ENCODE measurements at places on chromosomes 2 and 18.

DNA sequence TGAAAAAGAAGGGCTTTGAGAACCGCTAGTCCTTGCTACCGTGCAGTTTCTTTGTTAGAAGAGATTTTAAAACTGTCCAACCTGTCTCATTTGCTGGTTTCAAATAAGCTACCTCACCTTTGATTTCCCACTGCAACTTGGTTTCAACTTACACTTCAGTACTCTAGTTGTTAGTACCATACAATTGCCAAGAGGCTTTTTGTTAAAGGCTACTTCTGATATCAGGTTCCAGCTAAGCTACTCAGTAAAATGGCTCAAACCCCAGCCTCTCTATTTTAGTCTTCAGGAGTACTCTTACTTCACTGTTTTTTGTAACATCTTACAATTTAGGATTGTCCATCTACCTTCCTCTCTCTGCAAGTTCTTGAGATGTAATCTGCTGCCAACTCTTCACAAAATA lies 91.6 kb downstream of the INO80D start:
- DNase-seq: no peak

DNA sequence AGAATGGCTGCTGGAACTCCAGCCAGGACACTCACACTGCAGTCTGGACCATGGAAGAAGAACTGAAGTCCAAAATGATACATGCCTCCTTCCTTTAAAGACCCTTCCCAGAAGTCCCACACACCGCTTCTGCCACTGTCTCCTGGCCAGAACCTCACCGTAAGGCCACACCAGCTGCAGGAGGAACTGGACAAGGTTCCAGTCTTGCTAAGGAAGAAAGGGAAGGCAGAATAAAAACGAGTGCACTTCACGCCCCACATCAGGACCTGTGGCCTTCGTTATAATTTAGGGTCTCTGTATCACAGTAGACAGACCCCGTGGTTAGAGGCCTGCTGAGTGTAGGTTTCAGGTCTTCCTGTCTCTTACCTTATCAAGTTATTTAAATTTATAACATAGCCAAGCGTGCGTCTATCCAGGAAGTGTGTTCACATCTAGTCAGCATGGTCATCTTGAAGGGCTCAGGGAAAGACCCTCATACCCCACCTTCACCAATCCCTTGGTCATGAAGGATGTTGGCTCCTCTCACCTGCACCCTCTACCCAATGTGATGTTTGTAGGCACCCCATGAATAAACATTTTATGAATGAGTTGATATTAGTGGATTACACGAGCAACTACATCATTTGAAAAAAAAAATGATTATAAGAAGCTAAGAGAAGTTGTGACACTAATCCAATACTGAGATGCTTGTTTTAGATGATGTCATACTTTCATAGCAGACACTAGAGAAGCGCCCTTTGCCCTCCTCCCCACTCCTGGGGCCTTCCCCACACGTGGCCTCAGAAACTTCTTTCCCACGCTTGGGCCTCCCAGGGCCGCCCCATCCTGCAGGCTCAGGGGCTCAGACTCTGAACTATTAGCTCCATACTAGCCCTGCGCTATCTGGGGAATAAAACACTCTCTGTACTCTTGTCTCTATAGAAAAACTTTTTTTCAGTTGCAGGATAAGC lies 157.6 kb downstream of the FAM210A start:
- DNase-seq: no peak

DNA sequence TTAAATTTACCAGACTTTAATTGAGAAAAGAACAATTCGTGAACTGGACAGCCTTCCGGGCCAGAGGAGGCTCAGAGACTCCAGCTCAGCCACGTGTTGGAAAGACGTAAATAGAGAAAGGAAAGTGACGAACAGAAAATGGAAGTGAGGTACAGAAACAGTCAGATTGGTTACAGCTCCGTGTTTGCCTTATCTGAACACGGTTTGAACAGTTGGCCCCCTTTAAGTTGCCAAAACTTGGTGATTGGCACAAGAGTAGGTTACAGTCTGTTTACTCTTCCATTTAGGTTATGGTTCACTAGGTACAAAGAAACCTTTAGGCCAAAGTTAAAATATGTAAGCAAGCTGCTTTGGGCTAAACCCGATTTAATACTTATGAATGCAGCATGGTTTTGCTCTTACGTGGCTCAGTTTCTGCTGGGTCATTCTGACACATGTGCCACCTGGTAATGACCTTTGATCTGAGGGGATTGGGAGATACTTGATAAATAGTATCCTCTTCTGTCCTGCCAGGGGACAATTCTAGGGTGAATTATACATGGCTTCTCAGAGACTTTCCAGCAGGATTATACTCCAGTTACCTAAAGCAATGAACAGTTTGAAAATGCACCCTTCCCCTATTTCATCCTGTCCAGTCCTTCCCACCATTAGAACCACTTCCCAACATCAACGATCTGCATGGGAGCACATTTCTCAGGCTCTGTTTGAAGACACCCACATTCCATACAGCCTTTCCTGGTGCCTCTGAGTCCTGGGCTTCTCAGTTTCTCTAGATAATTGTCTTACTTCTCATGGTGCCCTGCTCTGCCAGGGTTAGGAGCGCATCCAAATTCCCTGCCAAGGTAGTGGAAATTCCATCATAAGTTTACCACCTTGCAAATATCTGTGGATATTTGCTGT lies 65.1 kb upstream of the TGIF1 start:
- DNase-seq: no peak

GRCh38 chr2:105615305-105615704 lies 129.4 kb upstream of the NCK2 start:
- no peak for DNase-seq

GRCh38 chr2:96824079-96824870 lies 8.2 kb downstream of the CNNM3 start:
- peak; percentile 64 for DNase-seq

DNA sequence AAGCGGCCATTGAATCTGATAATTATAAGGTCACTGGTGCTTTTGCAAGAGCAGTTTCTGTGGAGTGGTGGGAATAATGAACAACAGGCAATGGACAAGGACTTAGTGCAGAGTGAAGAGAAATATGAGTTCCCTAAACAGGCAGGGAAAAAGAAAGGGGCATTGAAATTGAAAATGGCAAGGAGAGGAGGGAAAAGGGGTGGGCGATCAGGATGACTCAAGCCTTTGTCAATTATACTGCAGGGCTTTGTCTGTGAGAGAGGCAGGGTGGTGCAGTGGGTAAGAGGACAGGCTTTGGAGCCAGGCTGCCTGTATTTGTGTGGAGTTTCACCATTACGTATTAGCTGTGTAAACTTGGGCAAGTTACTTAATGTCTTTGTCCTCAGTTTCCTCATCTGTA lies 29.5 kb upstream of the PAIP2B start:
- no peak for DNase-seq

DNA sequence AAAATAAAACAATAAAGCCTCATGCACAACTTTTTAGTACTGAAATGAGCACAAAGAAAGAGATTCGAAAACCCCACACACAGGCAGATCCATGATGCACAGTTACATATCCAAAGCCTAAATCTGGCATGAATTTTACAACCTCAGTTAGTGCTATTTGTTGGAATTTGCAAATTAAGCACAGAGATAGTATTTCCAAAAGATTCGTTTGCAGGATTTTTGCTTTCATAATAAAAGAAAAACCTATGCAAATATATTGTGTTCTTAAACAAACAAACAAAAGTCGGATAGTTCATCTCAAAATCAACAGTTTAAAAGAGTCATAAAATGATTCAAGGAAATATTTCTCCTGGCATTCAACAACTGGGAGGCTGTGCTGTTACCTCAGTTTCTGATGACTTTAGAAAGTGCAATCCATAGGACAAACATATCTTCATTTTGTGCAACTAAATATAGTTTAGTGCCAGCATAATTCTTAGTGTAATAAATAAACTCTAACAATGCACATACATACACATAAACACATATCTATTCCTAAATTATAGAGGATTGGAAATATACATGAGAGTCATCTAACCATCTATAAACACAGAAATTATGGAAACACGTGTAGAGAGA lies 10.8 kb downstream of the PAX3 start:
- no peak for DNase-seq

Data from HuH-7.5 (cell line).